ENCODE measurements at places on chromosomes 6 and 20. TPM values are rescaled to one million over a fixed set of nuclear protein-coding genes. Genes with fewer than 3 reads are reported as not detected.

GRCh38 chr6:138882369-138883017 lies 86.6 kb downstream of the ECT2L start:
- no peak overlapping the region for H3K27ac ChIP-seq
- no peak for DNase-seq
- peaks cover 8% of the 10 kb centered on the region for H3K27me3 ChIP-seq
- H3K4me1 ChIP-seq, result no peaks in the 10 kb centered on the region

DNA sequence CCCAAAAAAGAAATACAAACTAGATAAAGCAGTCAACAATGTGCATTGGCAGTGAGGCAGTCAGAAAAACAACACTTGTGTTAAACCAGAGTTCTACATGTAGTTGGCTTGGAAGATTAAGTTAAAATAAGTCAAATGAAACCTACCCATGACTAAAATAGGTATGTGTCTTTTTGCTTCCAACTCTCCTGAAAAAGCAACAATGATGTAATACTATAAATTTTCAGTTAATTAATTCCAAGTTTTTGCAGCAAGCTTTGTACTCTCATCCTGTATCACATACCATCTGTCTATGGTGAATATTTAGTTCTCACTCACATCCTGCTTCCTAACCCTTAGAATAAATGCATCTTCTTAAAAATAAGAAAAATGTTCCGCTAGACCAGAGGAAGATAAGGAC lies 261.5 kb downstream of the KIF16B start:
- no peaks in the 10 kb centered on the region for H3K4me1 ChIP-seq
- H3K27me3 ChIP-seq, result no peaks in the 10 kb centered on the region
- H3K36me3 ChIP-seq, result no peaks in the 10 kb centered on the region

GRCh38 chr20:2751347-2751877 lies 49.0 kb downstream of the CPXM1 start:
- no peak overlapping the region for H3K4me3 ChIP-seq
- no peak overlapping the region for H3K27ac ChIP-seq
- no peak for DNase-seq
- peaks cover 37% of the 10 kb centered on the region for H3K27me3 ChIP-seq

- H3K4me1 ChIP-seq, result peaks cover 16% of the 10 kb centered on the region
- H3K4me3 ChIP-seq, result no peak overlapping the region
- H3K27me3 ChIP-seq, result no peaks in the 10 kb centered on the region
- DNase-seq, result no peak
- peak overlapping the region; percentile 31 for H3K27ac ChIP-seq
- H3K36me3 ChIP-seq, result peaks cover 17% of the 10 kb centered on the region
These were observed 7.0 kb downstream of the B4GALT5 start for GRCh38 chr20:49706630-49707091.

DNA sequence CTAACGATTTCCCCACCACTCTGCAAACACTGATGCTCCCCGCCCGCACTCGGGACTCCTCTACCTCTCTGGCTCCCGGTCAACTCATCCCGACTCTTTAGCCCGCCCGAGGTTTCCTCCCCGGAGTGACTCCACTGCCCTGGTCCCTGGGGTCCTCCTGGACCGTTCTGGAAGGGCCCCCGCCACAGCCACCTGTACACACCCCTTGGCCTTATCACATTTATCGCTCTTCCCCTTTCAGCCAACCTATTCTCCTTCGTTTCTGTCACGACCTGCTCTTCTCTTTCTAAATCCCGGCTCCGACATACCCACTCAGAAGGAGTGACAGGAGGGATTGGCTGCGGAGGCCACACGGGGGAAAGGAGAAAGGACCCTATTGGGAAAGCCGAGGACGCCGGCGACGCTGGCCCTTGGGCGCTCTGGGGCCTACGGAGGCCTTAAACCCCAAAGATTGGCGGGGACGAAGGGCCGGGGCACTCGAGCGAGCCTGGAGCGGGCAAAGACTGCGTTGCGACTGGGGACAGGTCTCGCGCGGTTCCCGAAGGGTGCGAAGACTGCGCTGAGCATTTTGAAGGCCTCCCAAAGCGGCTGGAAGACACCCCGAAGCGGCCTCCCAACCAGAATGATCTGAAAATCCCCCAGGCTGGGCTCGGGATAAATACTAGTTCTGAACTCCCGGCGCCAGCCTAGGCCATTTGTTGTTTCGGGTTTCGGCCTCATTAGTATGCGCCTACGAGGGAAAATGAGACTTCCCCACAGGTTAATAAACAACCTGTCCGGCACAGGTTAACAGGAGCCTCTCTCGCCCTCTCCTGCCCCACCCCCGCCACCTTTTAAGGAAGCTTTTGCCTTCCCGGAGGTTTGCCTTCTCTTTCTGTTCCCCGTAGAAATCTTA lies 9.2 kb downstream of the SIM1 start:
- H3K4me1 ChIP-seq, result peaks cover 16% of the 10 kb centered on the region
- no peak for DNase-seq
- H3K4me3 ChIP-seq, result no peak overlapping the region
- peaks cover 59% of the 10 kb centered on the region for H3K27me3 ChIP-seq
- H3K36me3 ChIP-seq, result no peaks in the 10 kb centered on the region
- H3K27ac ChIP-seq, result no peak overlapping the region

LY86 gene
- total RNA-seq, result not detected

SMLR1 gene
- total RNA-seq, result 0.07 TPM

PRRT1 gene
- total RNA-seq, result 1.9 TPM

Data from K562 (cell line).